ENCODE measurements at places on chromosomes 5 and 9. TPM values are rescaled to one million over a fixed set of nuclear protein-coding genes. Genes with fewer than 3 reads are reported as not detected.

Gene RXRA
- total RNA-seq = 31.1 TPM

Gene NR5A1
- not detected for total RNA-seq

Gene GPR21
- not detected for total RNA-seq

Gene HEMGN
- total RNA-seq = not detected

Gene SLC6A7
- not detected for total RNA-seq

Gene ADRA1B
- total RNA-seq = 5.2 TPM

Gene SPATA6L
- 0.16 TPM for total RNA-seq

Gene MPDZ
- total RNA-seq = 28.0 TPM

Gene NME5
- 1.9 TPM for total RNA-seq
